HepG2 (cell line): ENCODE measurements at places on chromosomes 16 and 17. TPM values are rescaled to one million over a fixed set of nuclear protein-coding genes. Genes with fewer than 3 reads are reported as not detected.

- peaks cover 3% of the 10 kb centered on the region for H3K36me3 ChIP-seq
- no peak for DNase-seq
- peaks cover 48% of the 10 kb centered on the region for H3K4me1 ChIP-seq
- no peak overlapping the region for H3K27ac ChIP-seq
Observed at GRCh38 chr17:75111777-75112335, 2.1 kb downstream of the ARMC7 start.

DNA sequence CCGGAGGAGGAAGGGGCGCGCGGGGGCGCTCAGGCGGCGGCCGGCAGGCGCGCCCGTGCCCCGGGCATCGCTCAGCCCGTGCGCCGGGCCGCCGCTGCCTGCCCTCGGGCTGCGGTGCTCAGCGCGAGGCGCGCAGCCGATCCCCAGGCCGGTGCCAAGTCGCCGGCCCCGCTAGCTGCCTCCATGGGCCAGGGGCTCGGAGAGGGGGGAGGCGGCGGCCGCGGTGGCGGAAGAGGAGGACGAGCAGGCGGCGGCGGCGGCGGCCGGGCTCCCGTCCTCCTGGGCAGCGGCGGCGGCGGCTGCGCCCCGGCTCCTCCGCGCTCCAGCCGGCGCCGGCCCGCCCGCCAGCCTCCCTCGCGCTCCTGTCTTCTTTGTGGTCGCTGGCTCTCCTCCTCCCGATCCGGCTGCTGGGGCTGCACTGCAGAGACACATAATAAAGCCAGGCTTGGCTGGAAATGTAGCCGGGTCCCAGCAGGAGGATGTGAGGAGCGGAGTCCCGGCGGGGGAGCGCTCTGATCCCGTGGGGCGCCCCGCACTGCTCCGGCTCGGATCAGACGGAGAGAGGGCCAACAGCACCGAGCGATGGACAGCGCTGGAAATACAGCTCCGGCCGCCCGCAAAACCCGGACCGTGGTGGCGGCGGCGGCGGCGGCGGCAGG lies 889 bp upstream of the ZNF423 start:
- H3K4me3 ChIP-seq: peak overlapping the region; percentile 44
- peak; percentile 50 for DNase-seq
- H3K27me3 ChIP-seq: peaks cover 17% of the 10 kb centered on the region
- no peak overlapping the region for H3K27ac ChIP-seq
- no peaks in the 10 kb centered on the region for H3K36me3 ChIP-seq

CMTM2 gene
- total RNA-seq: not detected in 2 replicates

DNA sequence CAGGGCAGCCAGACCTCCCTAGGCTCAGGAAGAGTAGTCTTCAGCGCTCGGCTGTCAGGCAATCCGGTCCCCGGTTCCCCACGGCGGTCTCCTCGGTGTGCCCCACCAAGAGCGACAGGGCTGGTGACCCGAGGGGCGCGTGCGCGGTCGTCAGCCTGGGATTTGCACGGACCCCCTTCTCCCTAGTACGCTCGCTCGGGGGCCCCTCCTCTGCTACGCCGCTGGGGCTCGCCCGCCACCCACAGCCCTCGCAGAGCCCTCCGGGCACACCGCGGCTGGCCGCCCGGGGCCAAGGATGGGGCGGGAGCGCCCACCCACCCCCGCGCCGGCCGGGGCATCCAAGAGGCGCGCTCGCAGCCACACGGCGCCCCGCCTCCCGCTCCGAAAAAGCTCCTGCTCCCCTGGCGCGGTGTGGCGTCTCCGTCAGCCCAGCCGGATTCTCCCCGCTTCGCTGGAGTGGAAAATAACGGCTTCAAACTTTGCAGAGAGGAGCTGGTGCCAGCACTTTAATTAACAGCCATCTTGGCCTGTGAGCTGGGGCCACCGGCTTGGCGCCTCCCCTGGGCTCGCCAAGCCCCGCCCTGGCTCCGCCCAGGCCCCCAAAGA lies 2.1 kb upstream of the C1QL1 start:
- peaks cover 36% of the 10 kb centered on the region for H3K27me3 ChIP-seq
- H3K4me1 ChIP-seq: peaks cover 36% of the 10 kb centered on the region
- no peak for DNase-seq
